Activated CD8-positive, alpha-beta T cell treated with anti-CD3 and anti-CD28 coated beads, Interleukin-2, amount 10 ng/mL, durations not matched to agents 7 days and 5 days (primary cell): ENCODE measurements at places on chromosomes 4 and X. TPM values are rescaled to one million over a fixed set of nuclear protein-coding genes. Genes with fewer than 3 reads are reported as not detected.

DNA sequence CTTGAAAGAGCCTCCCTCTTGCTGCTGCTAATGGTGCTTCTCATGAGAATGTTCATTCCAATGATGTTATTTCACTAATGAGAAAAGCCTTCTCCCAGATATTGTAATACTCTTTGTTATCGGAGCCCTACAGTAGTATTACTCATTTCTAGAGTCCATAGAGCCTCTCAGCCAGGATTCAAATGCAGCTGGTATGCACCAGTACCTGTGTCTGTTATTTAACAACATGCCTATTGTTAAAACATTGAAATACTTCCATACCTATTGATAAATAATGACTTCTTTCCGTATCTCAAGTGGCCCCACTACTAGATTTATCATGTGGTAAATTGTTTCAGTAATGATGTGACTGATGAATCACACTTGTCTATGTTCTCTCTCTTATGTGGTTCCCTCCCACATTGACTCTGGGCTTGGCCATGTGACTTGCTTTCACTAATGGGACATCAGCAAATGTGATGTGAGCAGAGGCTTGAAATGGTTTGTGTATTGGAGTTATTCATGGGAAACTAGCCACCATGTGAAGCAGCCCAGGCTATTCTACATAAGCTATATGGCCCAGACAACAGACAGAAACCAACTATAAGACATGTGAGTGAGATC, 207.6 kb downstream of the THOC2 start:
- no peak for DNase-seq

GRCh38 chr4:10694828-10695209, 10.3 kb upstream of the CLNK start:
- no peak for DNase-seq

GRCh38 chr4:133594390-133595207, 445.5 kb downstream of the PCDH10 start:
- DNase-seq = no peak

FMR1NB gene
- total RNA-seq = not detected

GRCh38 chrX:17082831-17083230, 136.4 kb downstream of the REPS2 start:
- DNase-seq = no peak

SFRP2 gene
- total RNA-seq = not detected
